Activated CD4-positive, alpha-beta memory T cell treated with anti-CD3 and anti-CD28 coated beads, Interleukin-2, amount 10 ng/mL, durations not matched to agents 7 days and 5 days (primary cell): ENCODE measurements at places on chromosomes 13 and 19. TPM values are rescaled to one million over a fixed set of nuclear protein-coding genes. Genes with fewer than 3 reads are reported as not detected.

SHISA7 gene
- total RNA-seq: not detected

PLVAP gene
- not detected for total RNA-seq

GRCh38 chr13:106468207-106468606, 67.3 kb downstream of the EFNB2 start:
- H3K27me3 ChIP-seq: no peaks in the 10 kb centered on the region
- no peaks in the 10 kb centered on the region for H3K4me1 ChIP-seq
- H3K27ac ChIP-seq: no peak overlapping the region
- DNase-seq: no peak

GRCh38 chr13:110307767-110308655, 927 bp downstream of the COL4A2 start:
- no peak overlapping the region for H3K27ac ChIP-seq
- no peak overlapping the region for H3K4me3 ChIP-seq
- peaks cover 4% of the 10 kb centered on the region for H3K4me1 ChIP-seq
- no peak for DNase-seq
- H3K27me3 ChIP-seq: peaks cover 70% of the 10 kb centered on the region

GRCh38 chr13:30333616-30334015, 26.3 kb upstream of the KATNAL1 start:
- no peaks in the 10 kb centered on the region for H3K27me3 ChIP-seq
- no peak overlapping the region for H3K4me3 ChIP-seq
- peaks cover 11% of the 10 kb centered on the region for H3K4me1 ChIP-seq
- no peak for DNase-seq
- peaks cover under 1% of the 10 kb centered on the region for H3K36me3 ChIP-seq
- H3K27ac ChIP-seq: no peak overlapping the region

DNA sequence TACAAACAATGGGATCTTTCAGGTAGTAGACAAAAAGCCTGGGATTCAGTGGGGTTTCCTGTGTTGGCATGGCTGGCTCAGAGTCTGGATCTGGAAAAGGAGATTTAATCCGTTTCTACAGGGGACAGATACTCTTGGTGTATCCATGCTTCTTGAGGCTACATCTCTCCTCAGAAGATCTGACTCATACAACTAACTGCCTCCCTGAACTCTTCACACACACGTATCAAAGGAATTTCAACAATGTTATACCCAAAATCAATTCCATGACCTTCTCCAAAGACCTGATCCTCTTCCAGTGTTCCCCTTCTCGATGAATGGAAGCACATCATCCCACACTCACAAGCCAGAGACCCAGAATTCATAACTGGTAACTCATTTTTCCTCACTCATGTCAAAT, 435.3 kb upstream of the NBEA start:
- H3K4me3 ChIP-seq: no peak overlapping the region
- no peaks in the 10 kb centered on the region for H3K36me3 ChIP-seq
- H3K27ac ChIP-seq: no peak overlapping the region
- no peaks in the 10 kb centered on the region for H3K27me3 ChIP-seq
- no peaks in the 10 kb centered on the region for H3K4me1 ChIP-seq
